ENCODE measurements at places on chromosomes 1 and 21.

GRCh38 chr1:229147072-229147471 is 123.8 kb upstream of the RAB4A start:
- no peak for DNase-seq

DNA sequence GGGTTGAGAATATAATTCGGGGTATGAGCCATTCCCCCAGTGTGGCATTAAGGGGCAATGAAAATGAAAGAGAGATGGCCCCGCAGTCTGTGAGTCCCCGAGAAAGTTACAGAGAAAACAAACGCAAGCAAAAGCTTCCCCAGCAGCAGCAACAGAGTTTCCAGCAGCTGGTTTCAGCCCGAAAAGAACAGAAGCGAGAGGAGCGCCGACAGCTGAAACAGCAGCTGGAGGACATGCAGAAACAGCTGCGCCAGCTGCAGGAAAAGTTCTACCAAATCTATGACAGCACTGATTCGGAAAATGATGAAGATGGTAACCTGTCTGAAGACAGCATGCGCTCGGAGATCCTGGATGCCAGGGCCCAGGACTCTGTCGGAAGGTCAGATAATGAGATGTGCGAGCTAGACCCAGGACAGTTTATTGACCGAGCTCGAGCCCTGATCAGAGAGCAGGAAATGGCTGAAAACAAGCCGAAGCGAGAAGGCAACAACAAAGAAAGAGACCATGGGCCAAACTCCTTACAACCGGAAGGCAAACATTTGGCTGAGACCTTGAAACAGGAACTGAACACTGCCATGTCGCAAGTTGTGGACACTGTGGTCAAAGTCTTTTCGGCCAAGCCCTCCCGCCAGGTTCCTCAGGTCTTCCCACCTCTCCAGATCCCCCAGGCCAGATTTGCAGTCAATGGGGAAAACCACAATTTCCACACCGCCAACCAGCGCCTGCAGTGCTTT is 9.4 kb downstream of the PROX1 start:
- DNase-seq, result no peak

DNA sequence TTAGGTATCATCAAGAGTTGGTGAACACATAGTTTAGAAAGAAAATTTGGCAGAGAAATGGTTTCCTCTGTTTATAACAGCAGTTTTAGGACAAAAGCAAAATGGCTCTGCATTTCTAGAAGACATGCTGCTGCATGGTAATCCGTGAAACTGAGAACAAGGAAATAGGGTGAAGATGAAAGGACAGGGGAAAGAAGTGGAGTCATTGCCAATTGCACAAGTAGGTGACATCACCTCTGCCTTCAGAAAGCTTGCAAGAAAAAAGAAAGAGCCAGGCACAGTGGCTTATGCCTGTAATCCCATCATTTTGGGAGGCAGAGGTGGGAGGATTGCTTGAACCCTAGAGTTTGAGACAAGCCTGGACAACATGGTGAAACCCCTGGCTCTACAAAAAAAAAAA is 217.6 kb downstream of the LMX1A start:
- DNase-seq, result no peak

- DNase-seq, result peak; percentile 9
Measured at GRCh38 chr1:65068202-65069010, 79.6 kb upstream of the AK4 start.

DNA sequence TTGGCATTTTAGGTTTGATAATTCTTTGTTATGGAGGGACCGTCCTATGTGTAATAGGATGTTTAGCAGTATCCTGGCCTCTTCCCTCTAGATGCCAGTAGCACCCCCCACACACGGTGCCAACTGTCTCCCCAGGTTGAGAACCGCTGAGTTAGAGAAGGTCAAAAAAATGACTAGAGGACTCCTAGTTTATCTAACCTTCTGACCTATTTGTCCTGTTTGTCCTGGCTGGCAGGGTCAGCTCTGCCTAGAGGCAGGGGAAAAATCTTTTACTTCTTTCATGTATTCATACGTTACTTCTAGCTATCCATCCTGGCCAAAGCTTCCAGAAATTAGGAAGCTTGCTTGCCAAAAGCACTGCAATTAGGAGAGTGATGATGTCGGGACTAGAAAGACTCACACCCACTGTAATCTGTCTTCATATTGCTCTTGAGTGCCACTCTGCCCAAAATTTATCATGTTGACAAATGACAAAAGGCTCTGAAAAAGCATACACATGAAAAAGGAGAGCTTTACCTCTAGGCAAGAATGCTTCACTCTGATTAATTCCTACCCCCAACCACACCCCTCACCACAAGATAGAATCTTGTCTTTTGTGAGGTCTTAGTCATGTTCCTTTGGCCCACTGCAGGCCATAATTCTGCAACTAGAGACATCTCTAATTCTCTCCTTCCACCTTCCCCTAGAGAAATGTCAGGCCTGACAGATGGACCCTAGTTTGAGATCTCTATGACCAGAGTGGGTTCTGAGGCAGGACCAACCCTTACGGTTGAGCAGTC is 14.4 kb upstream of the AKR1A1 start:
- DNase-seq, result no peak

GRCh38 chr1:35660581-35661473 is 19.5 kb upstream of the PSMB2 start:
- peak; percentile 22 for DNase-seq

- no peak for DNase-seq
Measured at GRCh38 chr1:10671622-10672342, 124.7 kb downstream of the CASZ1 start.

GRCh38 chr1:228198977-228199590 is 8.8 kb upstream of the OBSCN start:
- DNase-seq, result peak; percentile 32

- DNase-seq, result no peak
Measured at GRCh38 chr1:221962385-221962784, 220.5 kb upstream of the DUSP10 start.

GRCh38 chr1:243956450-243956849 is 94.6 kb upstream of the ZBTB18 start:
- no peak for DNase-seq

- DNase-seq, result no peak
Measured at GRCh38 chr1:201896951-201897391, 8.3 kb downstream of the SHISA4 start.

GRCh38 chr1:32311709-32312393 is 20.0 kb downstream of the HDAC1 start:
- no peak for DNase-seq

DNA sequence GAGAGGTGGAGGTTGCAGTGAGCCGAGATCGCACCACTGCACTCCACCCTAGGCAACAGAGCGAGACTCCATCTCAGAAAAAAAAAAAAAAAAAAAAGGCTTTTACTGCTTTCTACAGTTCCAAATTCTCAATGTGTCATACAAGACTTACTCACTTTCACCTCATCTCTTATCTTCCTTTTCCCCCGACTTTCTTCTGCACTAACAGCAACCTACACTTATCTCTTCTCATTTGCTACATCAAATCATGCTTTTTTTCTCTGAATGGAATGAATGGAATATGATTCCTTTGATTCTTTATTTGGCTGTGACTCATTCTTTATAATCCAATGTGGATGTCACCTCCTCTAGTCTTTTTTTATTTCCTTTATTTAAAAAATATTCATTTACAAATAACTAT is 168.4 kb upstream of the DMRTA2 start:
- no peak for DNase-seq

DNA sequence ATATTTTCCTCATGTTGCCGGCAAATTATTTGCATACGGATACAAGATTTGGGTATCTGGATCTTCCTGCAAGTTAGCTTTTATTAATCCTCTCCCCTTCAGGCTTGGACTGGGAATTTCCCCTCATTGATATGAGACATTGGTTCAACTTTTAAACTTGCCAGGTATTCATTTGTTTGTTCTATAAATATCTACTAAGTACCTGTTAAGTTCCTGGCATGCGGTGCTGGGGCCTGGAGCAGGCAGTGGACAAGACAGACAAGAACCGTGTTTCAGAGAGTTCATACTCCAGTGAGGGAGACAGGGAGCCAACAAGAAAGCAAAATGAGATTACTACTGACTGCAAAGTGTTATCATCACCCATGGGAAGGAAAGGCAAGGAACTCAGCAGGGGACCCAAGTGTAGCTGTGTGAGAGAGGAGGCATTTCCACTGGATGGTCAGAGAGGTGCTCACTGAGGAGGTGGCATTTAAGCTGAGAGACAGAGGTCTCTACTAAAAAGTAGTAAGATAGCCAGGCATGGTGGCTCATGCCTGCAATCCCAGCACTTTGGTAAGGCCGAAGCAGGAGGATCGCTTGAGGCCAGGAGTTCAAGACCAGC is 39.1 kb upstream of the FHAD1 start:
- DNase-seq, result no peak

- DNase-seq, result peak; percentile 5
Measured at GRCh38 chr1:216183007-216183406, 240.2 kb downstream of the USH2A start.

- no peak for DNase-seq
Measured at GRCh38 chr1:80582980-80583379, 1217.8 kb upstream of the ADGRL2 start.

DNA sequence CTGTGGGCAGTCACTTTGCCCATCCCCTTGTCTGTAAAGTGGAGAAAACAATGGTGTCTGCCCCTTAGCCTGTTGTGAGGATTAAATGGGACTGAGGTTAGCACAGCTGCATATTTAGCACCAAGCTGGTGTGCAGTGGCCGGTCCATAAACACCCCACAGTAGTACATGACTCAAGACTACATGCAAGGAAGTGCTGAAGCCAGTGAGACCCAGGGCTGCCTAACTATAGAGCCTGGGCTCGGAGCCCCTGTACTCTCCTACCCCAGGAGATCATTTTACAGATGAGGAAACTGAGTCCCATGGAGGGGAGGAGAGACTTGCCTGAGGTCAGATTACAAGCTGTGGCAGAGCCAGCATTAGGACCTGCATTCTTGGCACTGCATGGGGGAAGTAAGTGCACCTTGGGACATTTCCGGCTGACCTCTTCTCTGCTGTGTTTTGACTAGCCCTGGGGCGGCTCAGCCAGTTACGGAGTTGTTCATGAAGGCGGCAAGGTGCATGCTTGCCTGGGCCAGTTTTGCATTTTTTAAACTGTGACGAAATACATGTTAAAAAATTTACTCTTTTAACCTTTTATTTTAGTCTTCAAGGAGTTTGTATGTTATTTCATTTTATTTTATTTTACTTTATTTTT is 3.2 kb downstream of the SERINC2 start:
- no peak for DNase-seq

DNA sequence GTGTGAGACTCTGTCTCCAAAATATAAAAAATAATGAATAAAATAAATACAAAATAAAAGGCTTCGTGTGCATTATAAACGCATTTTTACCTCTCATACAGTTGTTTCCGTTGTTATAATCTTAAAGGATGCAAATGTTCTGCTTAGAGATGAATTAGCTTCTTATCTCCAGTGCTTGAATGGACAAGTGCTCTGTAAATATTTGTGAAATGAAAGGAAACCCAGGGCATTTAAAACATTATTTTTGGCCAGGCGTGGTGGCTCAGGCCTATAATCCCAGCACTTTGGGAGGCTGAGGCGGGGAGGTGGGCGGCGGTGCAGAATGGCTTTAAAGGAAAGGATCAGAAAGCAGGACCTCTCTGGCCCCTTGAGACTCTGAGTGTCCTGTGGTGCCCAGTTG is 94.5 kb downstream of the HUNK start:
- no peak for DNase-seq

DNA sequence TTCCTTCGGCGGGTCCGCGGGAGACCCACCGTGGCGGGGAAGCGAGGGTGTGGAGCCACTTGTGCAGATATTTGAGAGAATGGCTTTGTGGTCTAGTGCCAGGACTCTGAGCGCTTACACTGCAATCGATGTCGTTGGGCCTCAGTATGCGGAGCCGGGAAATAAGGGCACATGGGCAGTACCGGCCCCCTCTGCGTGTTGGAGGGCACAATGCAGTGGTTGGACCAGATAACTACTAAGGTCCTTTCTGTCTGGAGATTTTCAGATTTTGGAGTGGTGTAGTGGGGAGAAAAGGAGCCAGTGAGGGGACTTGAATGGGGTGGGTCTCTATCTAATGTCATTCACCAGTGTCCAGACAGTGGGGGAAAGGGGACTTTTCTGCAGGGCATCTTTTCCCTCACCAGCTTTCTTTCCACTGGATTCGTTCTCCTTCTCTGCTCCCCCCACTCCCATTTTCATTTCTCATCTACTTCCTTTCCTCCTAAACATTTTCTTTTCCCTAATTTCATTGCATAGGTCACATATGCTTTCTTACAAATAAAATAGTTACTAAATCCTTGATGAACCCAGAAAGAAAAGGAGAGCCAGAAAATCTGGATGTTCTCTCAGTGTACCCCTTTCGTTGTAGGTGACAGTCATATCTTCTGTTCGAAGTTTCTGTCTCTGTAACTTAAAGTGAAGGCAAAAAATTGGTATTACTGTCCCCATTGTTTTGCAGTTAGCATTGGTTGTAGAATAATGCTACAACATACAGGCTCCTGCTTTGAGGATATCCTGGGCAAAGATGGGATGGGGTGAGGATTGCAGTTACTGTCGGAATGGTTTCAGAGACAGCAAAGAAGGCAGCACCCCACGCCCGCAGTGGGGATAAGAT is 1.4 kb downstream of the ATF3 start:
- DNase-seq, result no peak

- DNase-seq, result no peak
Measured at GRCh38 chr1:160858097-160858496, 4.6 kb downstream of the CD244 start.

DNA sequence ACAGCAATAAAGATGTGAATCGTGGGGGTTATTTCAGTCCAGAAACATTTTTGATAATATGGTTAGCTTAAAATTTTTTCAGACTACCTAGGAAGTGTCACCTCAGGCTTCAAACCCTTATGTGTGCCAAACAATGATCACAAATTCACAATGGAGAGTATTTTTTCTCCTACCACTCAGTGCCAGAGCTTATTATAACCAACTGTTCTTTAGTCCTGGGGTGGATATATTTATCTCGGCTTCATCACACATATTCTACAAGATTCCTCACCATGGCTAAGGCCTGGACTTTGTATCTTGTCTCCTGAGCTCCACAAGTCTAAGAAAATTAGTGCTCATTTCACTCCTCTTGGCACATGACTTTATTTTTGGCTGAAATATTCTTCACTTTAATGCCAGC is 629.1 kb downstream of the RWDD3 start:
- DNase-seq, result no peak

DNA sequence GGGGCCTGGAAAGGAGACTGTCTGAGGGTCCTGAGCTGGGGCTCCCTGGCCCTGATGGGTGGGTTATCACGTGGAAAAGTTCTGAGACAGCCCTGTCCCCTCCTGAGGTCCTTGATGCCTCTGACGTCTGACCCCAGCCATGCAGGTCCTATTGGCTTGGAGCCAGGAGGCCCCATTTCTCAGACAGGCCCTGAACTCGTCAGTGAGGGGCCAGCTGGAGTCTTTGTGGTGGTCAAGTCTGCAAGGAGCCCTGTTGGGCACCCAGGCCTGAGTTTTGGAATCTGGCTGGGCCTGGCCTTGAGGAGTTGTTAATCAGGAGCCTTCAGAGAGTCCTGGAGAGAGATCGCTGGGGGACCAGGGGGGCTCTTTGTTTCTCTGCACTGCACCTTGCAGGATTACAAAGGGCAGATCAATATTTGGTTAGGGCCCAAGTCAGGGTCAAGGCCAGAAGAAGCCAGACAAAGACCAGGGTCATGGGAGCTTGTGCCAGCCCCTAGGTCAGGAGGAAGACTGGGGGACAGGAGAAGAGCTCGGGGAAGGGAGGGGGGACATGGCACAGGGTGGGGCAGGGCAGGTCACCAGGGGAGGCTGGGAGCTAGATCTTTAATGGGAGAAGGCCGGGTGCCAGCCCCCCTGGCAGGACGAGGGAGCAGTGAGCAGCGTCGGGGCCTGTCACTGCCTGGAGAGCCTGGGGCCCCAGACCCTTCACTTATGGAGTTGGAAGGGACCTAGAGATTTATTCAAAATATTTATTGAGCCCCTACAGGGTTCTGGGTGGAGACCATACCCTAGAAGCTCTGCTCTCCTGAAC is 83.2 kb downstream of the PTPRU start:
- DNase-seq, result no peak

- DNase-seq, result no peak
Measured at GRCh38 chr1:64981601-64982533, 15.5 kb upstream of the JAK1 start.
